Tibial artery (tissue), 4 donors: ENCODE measurements at places on chromosomes 2 and 18.

GRCh38 chr2:132760971-132761370, 91.0 kb upstream of the LYPD1 start:
- DNase-seq, result no peak

DNA sequence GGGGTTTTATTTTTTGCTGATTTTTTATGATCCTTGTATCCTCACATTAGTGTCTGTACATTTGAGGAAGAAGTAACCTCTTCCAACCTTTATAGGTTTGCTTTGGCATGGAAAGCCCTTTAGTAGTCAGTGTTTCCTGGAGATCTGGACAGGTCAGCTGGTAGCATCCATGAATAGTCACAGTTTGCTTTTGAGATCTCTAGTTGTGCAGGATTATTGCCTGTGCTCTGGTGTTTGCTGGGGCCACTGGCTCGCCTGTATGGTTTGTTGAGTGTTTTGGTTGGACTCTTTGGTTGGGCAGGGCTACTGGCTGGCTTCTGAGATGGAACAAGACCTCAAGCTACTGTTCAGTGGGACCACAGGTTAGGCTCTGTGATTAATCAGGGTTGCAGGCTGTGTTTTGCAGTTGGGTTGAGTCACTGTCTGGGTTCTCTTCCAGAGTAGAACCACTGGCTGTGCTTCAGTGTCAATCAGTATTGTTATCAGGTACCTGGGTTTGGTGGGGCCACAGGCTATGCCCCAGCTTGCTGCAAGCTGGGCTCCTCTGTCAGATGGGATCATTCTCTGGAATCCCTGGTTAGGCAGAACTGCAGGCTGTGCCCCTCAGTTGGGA, 20.0 kb downstream of the SP140L start:
- no peak for DNase-seq

DNA sequence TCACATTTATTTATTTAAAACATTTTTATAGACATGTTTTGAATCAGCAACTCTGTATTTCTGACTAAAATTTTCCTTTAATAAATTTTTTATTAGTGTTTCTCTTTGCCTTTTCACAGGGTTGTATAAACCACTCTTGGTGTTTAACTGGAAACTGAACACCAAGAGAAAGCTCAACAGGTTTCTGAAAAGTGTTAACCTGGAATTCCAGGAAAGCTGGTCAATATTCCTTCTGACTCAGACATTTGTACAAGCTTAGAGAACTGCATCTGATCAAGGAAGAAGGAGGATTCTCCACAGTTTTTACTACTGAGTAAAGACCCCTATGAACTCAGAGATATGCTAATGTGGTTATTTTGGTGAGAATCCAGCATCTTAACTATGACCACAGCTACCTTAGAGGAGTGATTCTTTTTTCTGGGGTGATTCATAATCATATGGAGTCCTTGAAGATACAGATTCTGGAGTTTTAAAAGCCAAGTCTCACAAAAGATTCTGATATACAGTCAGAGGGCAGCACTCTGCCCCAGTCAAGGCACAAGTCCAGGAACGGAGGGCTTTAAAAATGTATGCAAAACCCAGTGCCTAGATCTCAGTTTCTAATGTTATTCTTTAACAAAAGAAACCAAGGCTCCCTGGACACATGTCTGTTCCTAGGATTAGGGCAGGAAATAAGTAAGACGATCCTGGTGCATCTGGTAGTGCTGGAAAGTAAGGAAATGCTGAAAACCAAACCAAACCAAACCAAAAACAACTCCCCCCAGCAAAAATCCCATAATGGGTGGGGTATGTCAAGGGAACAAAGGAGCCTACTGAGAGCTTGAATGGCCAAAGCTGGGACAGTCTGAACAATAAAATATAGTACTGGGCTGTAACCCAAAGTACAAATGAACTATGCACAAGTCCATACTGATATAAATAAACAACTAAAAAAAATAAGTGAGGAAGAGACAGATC, 85.1 kb upstream of the FZD5 start:
- DNase-seq, result no peak

GRCh38 chr18:24928301-24928878, 423.6 kb downstream of the ZNF521 start:
- no peak for DNase-seq

DNA sequence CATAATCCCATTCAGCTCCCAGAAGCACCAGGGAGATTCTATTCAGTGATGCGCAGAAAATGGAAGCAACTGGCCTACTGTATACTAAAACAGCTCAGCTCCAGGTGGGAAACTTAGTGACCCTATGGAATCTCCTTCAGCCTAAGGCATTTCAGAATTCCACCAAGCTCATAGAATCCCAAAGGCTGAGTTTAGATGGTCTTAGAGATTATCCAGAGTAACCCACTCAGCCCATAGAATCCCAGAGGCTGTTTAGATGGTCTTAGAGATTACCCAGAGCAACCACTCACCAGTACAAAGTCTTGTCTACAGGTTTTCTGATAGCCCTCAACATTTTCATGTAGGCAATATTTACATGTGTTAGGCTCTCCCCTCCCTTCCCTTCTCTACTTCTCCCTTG, 232.0 kb upstream of the SLC14A2 start:
- DNase-seq, result no peak

- DNase-seq, result peak; percentile 53
These were observed 8.7 kb upstream of the TXNDC2 start for GRCh38 chr18:9876867-9877654.

- DNase-seq, result no peak
These were observed 2.2 kb upstream of the MAPRE2 start for GRCh38 chr18:35038881-35039491.

GRCh38 chr2:177667626-177668025, 275.1 kb downstream of the AGPS start:
- DNase-seq, result no peak

GRCh38 chr2:29278966-29279365, 163.8 kb downstream of the CLIP4 start:
- DNase-seq, result no peak

DNA sequence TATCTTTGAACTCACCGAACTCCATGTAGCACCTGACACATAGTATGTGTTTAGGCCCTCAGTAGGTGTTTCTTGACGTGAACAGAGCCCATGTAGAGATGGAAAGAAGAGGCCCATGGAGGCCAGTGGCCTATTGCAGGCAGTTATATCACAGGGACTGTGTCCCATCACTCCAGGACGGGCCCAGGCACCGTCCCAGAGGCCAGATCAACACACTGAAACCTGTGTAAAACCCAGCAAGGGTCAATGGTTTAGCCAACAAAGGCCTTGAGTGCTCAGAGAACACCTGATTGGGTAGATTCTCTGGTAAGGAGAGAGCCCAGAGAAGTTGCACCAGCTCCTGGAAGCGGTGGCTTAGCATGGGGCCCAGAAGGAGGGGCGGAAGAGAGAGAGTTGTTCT, 82.8 kb downstream of the INHBB start:
- DNase-seq, result peak; percentile 9

- peak; percentile 68 for DNase-seq
These were observed 273.5 kb downstream of the CDH20 start for GRCh38 chr18:61606759-61607158.

- DNase-seq, result no peak
These were observed 126.0 kb downstream of the MBP start for GRCh38 chr18:77006305-77007175.

- no peak for DNase-seq
These were observed 87.7 kb downstream of the SH3YL1 start for GRCh38 chr2:175880-176820.

GRCh38 chr18:58859907-58860306, 4.8 kb upstream of the ZNF532 start:
- no peak for DNase-seq

GRCh38 chr2:211928201-211928600, 610.4 kb downstream of the ERBB4 start:
- DNase-seq, result no peak

DNA sequence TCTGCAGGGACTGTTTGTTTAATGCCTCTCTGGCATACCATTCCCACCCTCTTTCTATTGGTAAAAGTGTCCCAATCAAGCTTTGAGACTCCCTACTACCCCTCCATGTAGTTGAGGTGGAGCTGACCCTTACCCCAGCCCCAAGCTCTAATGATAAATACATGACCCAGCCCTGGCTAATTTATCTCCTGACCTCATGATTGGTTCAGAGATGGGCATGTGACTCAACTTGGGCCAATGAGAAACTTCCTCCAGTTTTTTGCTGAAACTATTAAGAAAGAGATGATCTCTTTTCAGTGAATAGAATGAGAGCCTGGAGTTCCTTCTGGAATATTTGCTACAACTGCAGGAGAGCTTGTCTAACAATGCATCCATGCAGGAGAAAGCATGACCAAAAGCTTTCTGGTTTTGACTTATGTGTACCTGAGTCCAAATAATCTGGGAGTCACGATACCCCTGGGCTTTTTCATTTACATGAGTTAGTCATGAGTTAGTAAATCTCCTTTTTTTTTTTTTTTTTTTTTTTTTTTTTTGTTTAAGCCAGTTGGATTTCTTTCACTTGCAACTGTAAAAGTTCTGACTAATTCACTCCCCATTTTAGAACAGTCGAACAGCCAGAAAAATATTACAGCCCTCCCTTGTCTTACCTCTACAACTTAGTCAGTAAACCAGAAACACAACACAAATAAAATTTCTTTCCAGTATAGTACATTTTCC, 66.5 kb upstream of the TLK1 start:
- no peak for DNase-seq

- no peak for DNase-seq
These were observed 222.4 kb upstream of the NCKAP5 start for GRCh38 chr2:133790711-133791110.

DNA sequence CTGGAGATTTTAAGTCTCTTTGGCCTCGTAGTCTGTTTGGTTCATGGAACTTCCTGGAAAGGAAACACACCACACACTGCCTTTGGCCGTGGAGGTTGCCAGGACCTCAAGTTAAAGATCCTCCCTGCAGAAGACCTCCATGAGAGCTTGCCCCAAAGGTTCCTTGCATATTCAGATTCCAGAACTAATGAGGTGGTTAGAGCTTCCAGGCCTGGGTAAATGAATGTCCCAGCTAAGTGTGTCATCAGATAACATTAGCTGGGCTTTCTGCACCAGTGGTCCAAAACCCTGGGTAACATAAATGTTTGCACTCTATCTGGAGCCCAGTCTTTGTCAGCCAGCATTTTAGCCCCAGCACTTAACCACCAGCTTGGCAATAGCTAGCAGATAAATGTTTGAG, 122.1 kb upstream of the EML6 start:
- no peak for DNase-seq

GRCh38 chr2:150471813-150472510, 15.5 kb downstream of the RND3 start:
- DNase-seq, result no peak

- no peak for DNase-seq
These were observed 72.1 kb downstream of the CAMKMT start for GRCh38 chr2:44433895-44434294.

DNA sequence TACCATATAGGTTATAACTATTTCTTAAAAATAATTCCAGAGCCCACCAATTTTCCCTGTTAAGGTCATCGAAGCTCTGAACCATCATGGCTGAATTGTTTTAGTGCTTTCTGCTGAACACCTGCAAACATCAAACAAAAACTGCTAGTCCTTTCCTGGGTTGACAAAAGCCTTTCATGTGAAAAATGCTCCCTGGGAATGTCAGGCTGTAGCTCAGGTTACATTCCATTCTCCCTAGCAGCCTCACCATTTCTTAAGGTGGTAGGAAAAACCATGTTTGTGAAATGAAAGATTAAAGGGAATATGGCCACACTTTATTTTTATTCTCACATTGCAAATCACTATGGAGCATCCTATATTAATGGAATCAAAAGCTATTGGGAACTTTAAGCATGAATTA, 5.7 kb downstream of the TCF4 start:
- DNase-seq, result no peak

DNA sequence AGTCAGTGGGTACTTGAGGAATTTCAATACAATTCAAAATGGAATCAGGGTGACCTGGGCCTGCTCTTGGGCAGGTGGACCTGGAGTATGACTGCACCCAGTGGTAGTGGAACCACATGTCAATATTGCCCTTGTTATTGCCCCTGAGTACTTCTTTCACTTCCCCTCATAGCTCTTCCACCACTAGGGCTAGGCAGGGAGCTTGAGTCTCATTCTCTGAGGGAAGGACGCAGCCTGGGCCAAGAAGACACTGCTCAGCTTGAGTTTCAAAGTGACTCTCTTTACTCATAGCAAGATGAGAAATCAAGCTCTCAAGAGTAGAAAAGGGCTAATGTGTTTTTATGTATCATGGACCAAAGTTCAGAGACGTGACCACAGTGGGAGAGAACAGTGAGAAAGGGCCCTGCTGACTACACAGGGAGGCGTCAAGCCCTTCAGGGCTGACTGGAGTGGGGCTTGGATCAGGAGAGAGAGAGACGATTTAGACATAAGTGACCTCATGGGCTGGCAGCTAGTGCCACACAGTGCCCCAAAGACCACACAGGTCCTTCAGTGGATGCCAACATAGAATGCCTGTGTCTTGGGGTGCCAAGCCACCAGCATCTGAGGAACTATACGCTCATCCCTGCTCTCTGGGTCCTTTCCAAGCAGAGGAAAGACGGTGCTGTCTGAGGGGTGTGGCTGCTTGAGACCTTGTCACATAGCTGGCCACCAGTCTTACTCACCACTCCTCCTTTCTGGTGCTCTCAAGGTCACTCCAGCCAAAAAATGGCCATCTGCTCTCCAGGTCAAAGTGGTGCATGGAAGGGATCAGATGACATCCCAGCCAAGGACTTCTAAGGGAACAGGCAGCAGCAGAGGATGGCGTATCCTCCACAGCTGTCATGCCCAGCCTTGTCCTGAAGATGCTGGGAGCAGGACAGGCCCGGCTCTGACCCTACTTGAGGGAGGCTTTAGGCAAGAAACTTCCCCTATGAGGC, 13.0 kb downstream of the PTMA start:
- no peak for DNase-seq
